ENCODE measurements at places on chromosomes 12 and 14.

GRCh38 chr14:67856827-67857226 is 37.2 kb downstream of the RAD51B start:
- no peak for ATAC-seq

GRCh38 chr12:94699801-94700200 is 49.4 kb upstream of the TMCC3 start:
- ATAC-seq, result no peak

GRCh38 chr14:63766611-63767010 is 38.7 kb upstream of the SGPP1 start:
- ATAC-seq, result no peak

DNA sequence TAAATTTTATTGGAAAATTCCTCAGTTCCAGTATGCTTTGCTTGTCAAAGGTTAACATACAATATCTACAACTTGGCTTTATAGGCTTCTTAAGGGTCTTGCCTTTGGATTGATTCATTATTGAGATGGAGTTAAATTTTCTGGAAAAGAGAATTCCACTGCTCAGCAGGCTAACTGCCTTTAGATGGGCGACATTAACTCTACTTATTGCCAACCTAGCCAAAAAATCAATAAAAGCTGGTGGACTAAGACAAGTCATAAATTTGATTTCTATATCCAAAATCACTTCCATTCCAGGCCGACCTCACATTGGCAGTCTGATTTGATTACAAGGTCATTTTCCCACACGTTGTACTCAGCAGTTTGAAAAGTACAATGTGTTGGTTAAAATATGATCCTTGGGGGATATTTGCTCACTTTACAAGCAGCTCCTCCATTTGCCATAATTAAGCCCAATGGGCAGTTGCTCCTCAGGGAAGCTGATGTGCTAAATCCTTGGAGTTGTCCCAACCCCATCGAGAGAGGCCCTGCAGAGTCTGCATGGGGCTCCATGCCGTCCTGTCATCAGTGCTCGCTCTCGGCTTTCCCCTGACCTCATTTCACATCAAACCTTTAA is 36.1 kb upstream of the CRY1 start:
- ATAC-seq, result no peak

- ATAC-seq, result peak; percentile 95
Observed at GRCh38 chr12:88580051-88580871, at the start of gene KITLG. TSS of gene KITLG (minus strand) at chr12:88580471. CDS start at chr12:88580278, 193 bp downstream.

DNA sequence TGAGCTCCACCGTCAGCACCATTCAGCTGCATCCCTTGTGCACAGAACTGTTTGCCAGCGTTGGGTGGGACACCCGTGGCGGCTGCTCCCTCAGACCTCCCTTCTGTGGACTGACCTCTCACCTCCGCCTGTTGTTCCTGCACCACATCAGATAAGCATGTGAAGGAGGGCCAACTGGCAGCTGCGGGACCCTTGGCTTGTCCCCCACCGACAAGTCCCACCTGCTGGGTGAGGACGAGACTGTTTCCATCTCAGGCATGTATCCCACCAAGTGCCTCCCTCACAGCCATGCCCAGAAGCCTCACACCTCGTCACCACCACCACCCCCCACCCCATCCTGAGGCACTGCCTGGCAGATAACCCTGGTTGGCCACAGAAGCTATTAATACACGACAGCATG is 18.6 kb upstream of the TEAD4 start:
- ATAC-seq, result peak; percentile 29

DNA sequence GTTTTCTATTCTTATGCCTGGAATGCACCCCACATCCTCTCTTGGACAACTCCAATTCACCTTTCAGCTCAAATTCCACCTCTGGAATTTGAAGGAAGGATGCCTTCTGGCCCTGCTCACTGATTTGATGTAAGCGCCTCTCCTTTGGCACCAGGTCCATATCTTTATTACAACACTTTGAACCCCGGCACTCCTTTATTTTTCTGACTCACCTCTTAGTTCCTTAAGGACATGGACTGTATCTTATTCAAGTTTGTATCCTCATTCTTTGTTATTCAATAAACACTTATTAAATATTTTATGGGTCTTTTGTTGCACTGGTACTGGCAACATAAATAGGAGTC is 3.1 kb downstream of the GALC start:
- no peak for ATAC-seq

DNA sequence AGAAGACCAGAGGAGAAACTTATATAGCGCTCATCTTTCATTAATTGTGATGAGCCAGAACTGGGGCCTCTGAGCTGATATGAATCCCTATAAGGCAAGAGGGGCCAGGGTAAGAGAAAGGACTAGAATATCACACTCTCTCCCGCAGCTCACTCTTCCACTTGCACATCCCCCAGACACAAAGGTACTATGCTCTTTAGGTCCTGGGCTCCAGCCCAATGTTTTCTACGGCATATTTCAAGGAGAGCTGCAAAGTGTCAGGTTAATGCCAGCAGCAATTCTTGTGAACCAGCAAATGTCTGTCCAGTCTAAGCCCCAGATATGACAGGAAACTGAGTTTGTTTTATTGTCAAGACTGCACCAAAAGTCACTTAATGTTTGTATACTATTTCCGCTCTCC is 29.4 kb downstream of the PPP2R5E start:
- no peak for ATAC-seq

GRCh38 chr14:77375973-77376770 is 722 bp downstream of the TMED8 start:
- peak; percentile 2 for ATAC-seq

DNA sequence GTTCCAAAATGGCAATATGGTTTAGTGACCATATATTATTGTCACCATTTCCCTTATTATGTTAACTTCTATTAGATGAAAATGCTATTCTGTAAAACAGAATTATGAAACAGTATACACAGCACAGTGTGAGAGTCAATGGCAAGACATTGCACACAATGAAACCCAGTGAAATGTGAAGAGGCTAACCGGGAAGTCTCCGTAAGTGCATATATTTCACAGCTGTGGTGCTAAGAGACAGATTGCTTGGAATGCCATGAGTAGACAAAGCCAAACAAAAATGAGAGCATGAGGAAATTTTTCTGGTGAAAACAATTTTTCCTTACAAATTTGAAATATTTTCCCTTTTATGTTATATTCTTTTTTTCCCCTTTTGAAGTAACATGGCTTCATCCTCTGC is 49.4 kb downstream of the DYRK2 start:
- no peak for ATAC-seq

DNA sequence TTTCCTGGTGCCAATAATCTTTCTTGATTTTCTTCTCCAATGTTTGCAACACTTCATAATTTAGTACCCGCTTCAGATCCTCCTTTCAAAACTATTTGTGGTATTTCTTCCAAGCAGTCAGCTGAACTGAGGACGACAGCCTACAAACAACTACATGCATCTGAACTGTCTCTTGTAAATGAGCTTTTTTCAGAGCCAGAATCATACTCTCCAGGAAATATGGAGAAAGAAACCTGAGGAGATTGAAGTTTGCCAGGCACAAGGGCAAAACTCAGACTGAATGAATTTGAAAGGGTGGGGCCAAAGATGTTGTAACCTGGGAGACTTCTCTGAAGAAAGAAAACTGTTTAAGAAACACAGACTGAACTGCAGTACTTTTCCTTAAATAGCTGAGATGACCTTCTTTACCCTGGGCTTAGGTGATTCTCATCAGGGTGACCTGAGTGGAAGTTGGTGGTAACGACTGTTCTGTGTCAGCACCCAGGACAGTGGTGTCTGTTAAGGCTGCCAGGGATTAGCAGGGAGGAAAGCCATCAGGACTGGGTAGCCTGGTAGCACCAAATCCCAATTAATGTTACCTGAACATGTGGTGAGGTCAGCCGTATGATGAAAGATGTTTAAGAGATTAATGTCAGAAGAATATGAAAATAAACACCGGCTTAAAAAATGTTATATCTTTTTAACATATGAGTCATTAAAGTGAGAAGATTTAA is 95.0 kb downstream of the TGFB3 start:
- peak; percentile 73 for ATAC-seq

DNA sequence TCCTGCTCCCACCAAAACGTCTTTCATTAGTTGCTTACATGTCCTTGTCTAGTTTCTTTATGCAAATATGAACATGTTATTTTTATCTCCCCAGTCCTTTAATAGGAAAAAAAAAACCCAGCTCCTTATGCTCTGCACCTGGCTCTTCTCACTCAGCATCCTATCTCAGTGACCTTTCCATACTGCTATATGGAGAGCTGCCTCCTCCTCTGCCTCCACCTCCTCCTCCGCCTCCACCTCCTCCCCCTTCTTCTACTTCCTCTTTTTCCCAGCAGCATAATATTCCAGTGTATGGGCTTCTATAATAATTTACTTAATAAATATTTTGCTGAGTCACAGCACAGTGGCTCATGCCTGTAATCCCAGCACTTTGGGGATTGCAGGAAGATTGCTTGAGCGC is 31.5 kb downstream of the ABCB9 start:
- ATAC-seq, result no peak

DNA sequence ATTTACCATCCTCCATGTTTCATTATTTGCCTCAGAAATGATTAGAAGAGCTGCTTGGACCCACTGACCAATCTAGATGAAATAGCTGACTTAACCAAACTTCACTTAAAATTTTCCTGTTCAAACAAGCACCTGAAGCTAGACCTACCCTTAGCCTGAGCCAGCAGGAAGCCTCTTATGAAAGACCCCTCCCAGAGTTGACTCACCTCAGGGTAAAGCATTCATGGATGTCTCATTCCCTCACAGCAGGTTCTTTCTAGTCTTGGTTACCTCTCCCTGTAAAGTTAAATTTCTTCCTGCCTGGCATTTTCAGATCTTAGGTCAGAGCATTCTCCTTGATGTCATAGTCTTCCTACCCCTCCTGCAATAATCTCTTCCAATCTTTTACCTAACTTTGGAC is 1209.8 kb downstream of the FLRT2 start:
- no peak for ATAC-seq

- ATAC-seq, result no peak
Observed at GRCh38 chr14:90578283-90578985, 181.6 kb downstream of the CALM1 start.

- ATAC-seq, result no peak
Observed at GRCh38 chr14:70858641-70859040, 48.6 kb upstream of the PCNX1 start.

DNA sequence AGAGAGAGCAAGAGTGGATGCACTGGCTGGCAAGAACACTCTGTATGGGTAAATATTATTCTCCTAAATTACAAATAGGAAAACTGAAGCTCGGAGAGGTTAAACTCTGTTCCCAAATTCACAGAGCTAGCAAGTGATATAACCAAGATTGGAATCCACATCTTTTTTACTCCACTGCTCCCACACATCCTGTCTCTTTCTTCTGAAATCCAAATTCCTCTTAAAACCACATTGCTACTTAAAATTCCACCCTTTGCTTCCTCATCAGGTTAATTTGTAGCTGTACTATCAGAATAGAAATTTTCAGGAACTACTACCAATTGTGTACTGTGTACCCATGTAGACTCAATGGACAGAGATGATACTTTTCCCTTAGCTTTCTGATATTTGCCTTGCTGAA is 74.4 kb downstream of the ARMH4 start:
- no peak for ATAC-seq

GRCh38 chr12:109863847-109864712 is 16.3 kb downstream of the GLTP start:
- ATAC-seq, result peak; percentile 36

- ATAC-seq, result peak; percentile 32
Observed at GRCh38 chr12:219891-220352, 6.0 kb upstream of the SLC6A12 start.

DNA sequence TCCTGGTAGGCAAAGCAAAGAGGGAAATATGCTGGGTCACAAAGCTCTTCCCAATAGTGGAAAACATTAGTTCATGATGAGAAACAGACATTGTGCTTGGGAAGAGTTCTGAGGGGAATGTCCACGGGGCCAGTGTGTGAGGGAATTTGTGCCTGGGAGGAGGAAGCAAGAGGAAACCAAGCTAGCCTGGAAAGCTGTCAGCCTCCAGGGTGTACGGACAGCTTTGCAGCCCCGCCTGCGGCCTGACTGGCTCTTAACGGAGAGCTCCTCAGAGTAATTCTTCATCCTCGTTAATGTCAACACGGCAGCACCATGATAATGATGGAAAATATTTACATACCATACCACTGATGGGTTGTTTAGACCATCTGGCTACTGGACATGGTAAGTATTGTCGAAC is 32.4 kb downstream of the PITPNM2 start:
- ATAC-seq, result no peak

GRCh38 chr12:81699551-81699950 is 59.6 kb downstream of the PPFIA2 start:
- no peak for ATAC-seq

DNA sequence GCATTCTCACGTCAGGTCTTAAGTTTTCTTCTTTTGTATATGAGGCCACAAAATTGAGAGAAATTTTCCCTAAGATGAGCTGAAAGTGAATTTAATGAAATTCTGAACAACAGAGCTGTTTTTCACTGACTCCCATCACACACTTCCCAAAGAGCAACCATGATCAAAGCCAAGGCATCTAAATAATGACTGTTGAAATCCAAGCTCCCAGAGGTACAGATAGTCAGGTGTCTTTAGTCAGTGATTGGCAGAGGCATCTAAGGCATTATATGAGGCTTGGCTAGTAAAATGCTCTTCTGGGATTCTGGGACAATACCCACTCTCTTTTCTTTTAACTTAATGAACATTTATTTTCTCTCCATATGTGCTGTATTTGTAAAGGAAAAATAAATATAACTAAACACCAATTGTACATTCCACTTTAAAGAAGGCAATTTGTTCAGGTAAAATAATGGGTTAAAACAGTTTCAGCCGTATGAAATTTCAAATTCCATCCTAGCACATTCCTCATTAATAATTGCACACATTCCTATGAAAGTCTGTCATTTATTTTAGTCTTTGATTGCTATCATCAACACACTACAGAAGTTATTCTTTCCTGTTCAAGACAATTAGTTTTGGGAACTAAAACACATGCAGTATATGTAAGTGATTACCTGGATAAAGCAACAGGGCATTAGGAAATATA is 871 bp upstream of the SSTR1 start:
- no peak for ATAC-seq

DNA sequence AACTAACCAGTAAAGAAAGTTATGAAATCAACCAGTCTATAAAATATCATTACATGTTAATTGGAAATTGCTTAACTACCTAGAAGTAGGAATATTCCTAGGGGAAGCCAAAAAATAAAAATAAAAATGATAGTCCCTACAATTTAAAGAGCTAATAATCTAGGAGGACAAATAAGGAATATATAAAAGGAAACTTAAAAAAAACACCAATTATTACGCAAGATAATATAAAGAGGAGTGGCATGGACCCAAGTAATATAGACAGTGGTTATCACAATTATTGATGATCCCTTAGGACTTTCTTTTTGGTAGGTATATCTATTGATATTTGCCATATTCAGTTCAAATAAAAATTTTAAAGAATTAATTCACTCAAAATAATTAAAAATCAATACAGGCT is 498.7 kb downstream of the SOX5 start:
- no peak for ATAC-seq

DNA sequence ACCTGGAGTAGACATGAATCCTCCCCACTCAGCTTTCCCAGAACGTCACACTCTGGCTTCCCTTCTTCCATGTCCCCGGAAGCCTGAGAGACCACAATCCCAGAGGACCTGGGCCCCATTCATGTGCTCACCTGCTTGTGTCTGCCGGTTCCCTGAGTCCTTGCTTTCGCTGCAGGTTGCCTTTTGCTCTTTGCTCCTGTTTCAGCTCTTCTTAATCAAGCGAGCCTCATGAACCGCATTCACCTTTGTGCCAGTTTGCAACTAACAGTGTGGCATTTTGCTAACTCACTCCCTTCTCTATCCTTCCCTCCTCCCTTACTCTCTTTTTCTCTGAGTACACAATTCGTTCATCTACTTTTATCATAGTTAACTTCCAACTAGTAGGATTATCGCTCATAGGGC is 23.1 kb downstream of the ENTPD5 start:
- no peak for ATAC-seq

- ATAC-seq, result no peak
Observed at GRCh38 chr12:12178559-12178958, 88.3 kb downstream of the LRP6 start.
